ENCODE measurements at places on chromosomes 11 and 22. TPM values are rescaled to one million over a fixed set of nuclear protein-coding genes. Genes with fewer than 3 reads are reported as not detected.

Gene TRAF6
- 15.8 TPM for total RNA-seq

GRCh38 chr11:133338588-133338987 lies 193.7 kb downstream of the OPCML start:
- DNase-seq: no peak

Gene COX8A
- 282 TPM for total RNA-seq

Gene PGGHG
- total RNA-seq: 10.5 TPM

Gene MS4A8
- total RNA-seq: not detected

GRCh38 chr11:11605181-11605580 lies 16.6 kb downstream of the GALNT18 start:
- no peak for DNase-seq

DNA sequence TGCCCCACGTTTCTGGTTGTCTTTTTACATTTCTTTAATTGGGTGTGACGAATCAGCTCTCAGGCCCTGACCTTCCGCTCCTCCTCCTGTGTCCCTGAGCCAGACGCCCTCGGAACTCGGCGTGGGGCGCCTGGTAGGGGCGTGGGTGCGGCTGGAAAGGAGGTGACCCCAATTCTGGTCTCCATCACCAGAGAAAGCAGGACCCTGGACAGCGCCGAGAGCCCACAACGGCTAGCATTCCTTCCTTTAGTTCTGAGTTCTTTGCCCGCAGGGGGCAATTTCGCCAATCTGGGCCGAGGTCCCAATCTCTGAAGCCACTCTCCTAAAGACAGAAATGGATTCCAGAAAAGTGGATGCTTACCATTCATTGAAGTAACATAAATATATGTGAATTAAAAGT lies 11.7 kb upstream of the RBMXL2 start:
- no peak for DNase-seq

- no peak for DNase-seq
Observed at GRCh38 chr22:43308836-43309235, 34.3 kb downstream of the SCUBE1 start.

DNA sequence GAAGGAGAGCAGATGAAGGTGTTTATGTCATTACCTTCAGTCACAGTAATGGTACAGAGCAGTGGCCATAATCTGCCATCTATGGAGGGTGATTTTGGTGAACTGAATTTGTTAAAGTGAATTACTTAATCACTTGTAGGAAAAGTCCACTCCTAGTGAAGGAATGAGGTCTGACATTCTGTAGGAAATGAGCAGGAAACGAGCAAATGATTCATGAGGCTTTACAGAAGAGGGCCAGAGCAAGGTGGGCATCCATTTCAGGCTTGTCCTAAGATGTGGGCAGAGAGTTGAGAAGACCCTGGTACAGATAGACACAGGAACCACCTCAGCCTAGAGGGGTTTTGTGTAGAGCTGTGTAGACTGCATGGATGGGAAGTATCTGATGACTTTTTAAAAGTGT lies 6.0 kb upstream of the SGSM3 start:
- DNase-seq: no peak

DNA sequence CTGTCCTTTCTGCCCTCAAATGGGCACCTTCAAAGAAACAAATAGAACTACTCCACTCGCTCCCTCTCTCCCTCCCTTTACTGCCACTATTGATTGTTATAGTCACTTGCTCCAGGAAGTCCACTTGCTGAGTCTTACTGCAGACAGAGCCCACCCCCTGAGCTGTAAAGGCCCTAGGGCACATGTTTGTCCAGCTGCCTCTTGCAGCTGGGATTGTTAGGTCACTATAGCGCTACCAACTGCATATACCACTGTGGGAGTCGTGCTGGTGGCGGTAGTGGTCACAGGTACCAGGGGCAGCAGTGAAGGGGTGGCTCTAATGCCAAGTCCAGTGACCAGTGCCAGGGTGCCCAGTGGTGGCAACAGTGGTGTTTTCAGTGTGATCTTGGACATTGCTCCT lies 4.4 kb upstream of the SREBF2 start:
- DNase-seq: no peak

Gene BARX2
- total RNA-seq: 0.07 TPM

- DNase-seq: no peak
Observed at GRCh38 chr11:9606809-9607510, 33.5 kb downstream of the WEE1 start.

Gene DRICH1
- not detected for total RNA-seq

DNA sequence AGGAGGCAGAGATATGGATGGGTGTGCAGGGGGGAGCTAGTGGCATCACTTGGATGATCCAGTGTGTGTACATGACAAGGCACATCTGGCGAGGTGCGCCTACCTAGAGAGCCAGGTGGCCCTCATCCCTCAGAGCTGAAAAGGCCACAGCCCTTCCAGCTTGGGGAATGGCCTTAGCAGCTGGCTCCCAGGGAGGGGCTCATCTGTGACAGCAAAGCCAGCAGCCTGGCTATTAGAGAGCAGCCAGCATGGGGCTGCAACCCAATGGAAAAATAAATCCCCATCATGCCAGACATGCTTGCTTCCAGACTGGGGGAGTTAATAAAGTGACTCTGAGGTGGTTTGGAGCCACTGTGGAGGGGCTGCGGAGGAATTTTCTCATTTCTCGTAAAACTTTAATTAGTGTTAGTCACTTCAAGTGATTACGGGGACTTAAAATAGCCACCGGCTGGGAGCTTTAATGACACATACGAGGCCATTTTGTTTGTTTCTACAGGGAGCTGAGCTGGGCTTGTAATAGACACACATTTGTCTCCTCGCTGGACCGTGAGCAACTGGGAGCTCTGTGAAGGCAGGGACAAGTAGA lies 111.2 kb upstream of the ALX4 start:
- DNase-seq: no peak

DNA sequence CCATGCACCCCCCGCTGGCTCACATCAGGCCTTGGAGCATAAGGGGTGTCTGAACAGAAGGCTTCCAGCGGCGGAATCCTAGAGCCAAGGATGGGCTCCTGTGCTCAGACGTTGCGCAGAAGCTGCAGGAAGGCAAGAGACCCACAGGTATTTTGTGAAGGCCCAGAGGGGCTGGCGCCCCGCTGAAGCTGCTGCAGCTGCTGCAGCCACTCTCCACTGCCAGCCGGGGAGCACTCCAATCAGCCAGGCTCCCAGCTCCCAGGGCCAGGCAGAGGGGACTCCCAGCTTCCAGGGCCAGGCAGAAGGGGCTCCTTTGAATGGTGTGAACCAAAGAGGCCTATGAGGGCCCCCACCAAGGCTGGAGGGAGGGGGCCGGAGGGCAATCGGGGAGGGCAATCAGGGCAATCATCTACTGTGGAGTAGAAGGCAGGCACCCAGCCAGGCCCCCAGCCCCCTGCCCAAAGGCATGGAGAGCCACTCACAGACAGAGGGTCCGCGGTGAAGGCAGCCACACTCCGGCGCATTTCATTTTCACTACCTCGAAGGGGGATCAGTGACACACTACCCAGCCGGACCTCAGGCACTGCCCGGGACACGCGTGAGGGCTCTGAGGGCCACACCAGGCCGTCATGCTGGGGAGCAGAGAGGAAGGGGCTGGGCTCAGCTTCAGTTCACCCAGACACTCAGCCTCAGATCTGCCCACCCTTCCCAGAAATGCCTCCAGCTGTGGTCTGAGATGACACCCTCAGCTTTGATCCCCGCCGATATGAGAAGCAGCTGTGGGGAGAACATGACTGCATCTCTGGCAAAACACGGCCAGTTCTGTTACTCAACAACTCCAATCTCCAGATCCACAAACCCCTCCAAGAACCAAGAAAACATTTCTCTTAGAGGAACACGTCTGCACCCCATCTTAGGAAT lies 11.6 kb upstream of the PDE2A start:
- DNase-seq: no peak

Gene MYBPC3
- total RNA-seq: not detected

DNA sequence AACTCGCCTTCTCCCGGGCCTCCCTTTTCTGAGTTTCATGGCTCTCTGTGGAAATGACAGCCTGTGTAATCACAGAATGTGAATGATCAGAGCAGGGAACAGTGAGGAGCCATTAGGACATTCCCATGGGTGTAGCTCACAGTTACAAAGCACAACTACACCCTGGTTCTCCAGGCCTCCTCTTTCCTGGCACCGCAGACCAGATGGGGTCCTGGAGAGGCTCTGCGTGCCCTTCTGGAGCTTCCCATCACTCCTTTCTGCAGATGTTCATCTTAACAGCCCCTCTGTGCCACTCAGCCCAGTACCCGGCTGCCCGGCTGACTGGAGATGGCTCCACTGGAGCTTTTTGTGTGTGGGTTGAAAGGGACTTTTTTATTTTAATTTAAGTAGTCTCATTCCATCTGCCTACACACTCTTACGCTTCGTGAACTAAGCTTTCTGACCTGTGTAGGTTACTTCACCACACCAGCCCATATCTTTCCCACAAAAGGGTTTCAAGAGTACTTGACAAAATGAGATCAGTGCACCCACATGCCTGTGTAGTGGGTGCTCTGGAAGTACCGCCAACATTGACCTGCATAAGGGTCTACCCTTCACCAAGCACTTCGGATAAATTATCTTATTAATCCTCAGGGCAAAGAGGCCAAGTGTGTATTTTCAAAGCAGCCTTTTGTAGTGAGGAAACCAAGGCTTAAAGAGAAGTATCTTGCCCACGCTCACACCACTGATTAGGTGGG lies 29.8 kb downstream of the SREBF2 start:
- no peak for DNase-seq

DNA sequence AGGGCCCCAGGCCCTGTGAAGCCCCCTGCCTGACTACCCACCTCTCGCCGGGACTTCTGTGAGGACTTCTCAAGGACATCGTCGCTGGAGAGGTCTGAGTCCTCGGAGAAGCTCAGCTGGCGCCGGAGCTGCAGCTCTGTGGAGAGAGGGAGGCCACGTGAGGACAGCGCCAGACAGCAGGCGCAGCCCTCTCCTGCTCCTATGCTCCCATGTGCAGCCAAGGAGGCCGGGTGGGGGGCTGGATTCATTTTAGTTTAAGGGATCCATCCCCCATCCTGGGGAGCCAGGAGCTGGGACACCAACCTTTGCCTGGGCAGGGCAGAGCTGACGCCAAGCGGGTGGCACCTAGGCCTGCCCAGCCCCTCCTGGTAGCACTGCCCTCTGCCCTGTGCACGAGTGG lies 42.4 kb upstream of the BID start:
- no peak for DNase-seq

Gene XKR3
- not detected for total RNA-seq

Gene SLC29A2
- 5.5 TPM for total RNA-seq

DNA sequence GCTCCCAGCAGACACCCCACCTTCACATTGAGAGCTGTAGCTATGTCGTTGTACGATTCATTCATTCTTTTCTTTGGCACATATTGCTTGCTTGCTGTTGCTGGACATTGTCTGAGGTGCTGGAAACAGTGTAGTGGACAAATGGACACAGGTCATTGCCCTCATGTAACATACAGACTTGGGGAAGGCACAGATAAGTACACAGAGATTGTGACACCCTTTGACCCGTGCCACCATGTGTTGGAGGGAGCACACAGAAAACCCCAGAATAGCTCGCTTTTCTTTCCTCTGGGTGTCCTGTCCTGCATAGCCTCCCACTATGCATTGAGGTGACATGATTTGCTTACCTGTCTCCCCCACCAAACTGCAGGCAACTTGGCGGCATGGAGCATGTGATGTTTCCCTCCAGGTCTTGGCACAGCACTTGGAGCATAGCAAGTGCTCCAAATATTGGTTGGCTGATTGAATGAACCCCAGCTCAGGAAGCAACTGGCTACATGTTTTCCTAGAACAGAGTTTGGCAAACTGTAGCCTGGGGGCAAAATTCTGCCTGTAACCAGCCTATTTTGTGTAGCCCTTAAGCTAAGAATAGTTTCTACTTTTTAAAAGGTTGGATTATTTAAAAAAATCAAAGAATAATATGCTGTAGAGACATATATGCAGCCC lies 30.9 kb upstream of the NECTIN1 start:
- DNase-seq: no peak

- no peak for DNase-seq
Observed at GRCh38 chr11:10309163-10310093, 4.6 kb downstream of the ADM start.

Gene PKNOX2
- total RNA-seq: 0.68 TPM

Gene PRR33
- not detected for total RNA-seq

DNA sequence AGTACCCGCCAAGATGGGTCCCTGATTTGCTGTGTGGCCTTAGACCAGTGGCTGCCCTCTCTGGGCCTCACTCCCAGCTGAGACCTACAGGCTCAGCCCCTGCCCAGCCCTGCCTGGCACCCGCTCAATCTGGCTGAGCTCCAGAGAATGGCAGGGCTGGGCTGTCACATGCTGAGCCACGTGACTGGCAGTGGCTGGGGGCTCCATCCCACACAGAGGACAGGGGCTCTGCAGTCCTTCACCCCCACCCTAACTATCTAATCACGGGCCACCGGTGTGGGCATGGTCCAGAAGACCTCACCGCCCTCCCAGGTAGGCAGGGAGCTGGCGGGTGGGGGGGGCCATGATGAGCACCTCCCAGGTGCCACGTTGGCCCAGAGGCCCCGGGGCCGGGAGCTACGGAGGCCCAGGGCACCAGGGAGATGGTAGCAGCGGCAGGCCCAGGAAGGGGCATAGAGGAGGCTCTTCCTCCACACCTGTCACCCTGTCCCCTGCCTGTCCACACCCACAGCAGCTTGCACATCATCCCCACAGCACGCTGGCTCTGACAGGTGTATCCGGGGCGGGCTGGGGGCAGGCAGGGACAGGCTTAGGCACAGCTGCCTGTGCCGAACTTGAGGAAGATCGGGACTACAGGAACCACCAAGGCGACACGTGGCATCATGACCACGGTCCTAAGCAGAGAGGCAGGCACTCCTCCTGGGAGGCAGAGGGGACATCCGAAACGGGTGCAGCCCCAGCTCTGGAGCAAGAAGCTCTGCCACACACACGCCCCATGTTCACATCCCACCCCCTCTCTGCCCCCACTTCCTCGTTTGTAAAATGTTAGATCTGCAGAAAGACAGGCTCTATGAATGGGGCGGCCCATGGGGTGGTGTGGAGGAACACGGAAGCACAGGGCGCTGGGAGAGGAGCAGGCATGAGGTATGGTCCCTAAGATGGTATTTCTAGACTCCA lies 1.5 kb upstream of the ALDH3B1 start:
- DNase-seq: no peak

Gene OR51E2
- total RNA-seq: not detected

Gene NXPE1
- not detected for total RNA-seq

GRCh38 chr11:107842412-107843100 lies 16.0 kb downstream of the SLC35F2 start:
- DNase-seq: no peak

Gene KREMEN1
- 7.1 TPM for total RNA-seq

Gene PAAF1
- total RNA-seq: 11.9 TPM
